CD4-positive, alpha-beta memory T cell (primary cell): ENCODE measurements at places on chromosomes 12 and 14. TPM values are rescaled to one million over a fixed set of nuclear protein-coding genes. Genes with fewer than 3 reads are reported as not detected.

- no peak overlapping the region for H3K27ac ChIP-seq
- H3K4me3 ChIP-seq, result no peak overlapping the region
- DNase-seq, result no peak
- H3K36me3 ChIP-seq, result no peaks in the 10 kb centered on the region
- H3K27me3 ChIP-seq, result no peaks in the 10 kb centered on the region
- H3K4me1 ChIP-seq, result no peaks in the 10 kb centered on the region
Measured at GRCh38 chr14:81561084-81561775, 27.6 kb upstream of the SEL1L start.

Gene CCDC60
- total RNA-seq, result not detected

GRCh38 chr14:76777721-76778120 lies 16.5 kb downstream of the VASH1 start:
- H3K4me1 ChIP-seq, result peaks cover 16% of the 10 kb centered on the region
- no peaks in the 10 kb centered on the region for H3K27me3 ChIP-seq
- no peak overlapping the region for H3K27ac ChIP-seq
- no peak for DNase-seq
- no peak overlapping the region for H3K4me3 ChIP-seq
- H3K36me3 ChIP-seq, result no peaks in the 10 kb centered on the region

DNA sequence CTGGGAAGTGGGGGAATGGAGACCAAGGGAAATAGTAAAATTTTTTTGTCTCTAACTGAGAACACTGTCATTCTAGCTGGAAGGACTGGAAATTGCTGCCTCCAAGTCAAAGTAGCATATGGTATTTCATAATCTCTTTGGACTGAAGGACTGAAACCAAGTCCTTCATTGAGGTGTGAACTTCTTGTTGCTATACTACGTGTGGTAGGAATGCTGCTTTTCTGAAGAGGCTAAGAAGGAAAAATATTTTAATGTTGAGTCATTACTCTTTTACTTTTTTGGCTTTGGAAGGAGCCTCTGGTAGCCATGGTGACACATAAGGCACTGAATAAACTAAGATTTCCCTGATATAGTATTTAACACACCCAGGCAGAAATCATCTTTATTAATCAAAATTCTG lies 465.4 kb downstream of the NPAS3 start:
- no peaks in the 10 kb centered on the region for H3K36me3 ChIP-seq
- H3K27me3 ChIP-seq, result no peaks in the 10 kb centered on the region
- H3K4me3 ChIP-seq, result no peak overlapping the region
- H3K27ac ChIP-seq, result no peak overlapping the region
- H3K4me1 ChIP-seq, result no peaks in the 10 kb centered on the region
- no peak for DNase-seq

DNA sequence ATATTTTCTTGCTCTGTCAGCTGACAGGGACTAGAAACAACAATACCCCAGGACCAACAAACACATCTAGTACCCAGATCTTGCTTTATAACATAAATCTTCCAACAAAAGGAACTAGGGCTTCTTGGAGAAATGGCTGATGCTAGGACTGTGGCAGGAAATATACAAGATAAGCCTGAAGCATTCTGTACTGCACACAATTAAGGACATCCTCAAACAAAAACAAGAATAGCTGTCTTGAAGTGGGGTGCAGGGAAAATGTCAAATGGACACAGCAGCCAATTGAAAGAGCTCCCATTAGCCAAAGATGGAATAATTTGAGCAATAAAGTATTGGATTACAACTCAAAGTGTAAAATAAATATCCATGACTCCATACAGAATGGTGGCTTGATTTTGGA lies 50.0 kb downstream of the LGMN start:
- H3K4me3 ChIP-seq, result no peak overlapping the region
- peaks cover 2% of the 10 kb centered on the region for H3K4me1 ChIP-seq
- no peaks in the 10 kb centered on the region for H3K36me3 ChIP-seq
- no peaks in the 10 kb centered on the region for H3K27me3 ChIP-seq
- H3K27ac ChIP-seq, result no peak overlapping the region

DNA sequence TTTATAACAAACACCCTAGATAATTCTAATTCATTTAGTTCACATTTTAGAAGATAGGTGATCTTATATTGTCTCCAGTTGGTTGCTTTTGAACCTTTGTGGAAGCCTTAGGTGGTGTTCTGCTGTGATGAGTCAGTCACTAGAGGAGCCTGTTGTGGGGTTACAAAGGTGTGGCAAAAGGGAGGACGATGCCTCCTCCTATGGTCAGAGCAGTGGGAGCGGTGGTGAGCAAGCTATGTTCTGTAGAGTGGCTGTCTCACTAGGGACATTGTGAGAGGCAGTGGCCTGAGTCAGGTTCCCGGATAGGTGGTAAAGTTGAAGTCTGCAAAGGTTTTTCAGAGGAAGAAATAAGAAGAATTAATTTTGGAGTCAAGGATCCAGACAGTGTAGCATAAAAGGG lies 71.6 kb upstream of the USP44 start:
- H3K4me3 ChIP-seq, result no peak overlapping the region
- H3K27ac ChIP-seq, result no peak overlapping the region
- DNase-seq, result no peak

DNA sequence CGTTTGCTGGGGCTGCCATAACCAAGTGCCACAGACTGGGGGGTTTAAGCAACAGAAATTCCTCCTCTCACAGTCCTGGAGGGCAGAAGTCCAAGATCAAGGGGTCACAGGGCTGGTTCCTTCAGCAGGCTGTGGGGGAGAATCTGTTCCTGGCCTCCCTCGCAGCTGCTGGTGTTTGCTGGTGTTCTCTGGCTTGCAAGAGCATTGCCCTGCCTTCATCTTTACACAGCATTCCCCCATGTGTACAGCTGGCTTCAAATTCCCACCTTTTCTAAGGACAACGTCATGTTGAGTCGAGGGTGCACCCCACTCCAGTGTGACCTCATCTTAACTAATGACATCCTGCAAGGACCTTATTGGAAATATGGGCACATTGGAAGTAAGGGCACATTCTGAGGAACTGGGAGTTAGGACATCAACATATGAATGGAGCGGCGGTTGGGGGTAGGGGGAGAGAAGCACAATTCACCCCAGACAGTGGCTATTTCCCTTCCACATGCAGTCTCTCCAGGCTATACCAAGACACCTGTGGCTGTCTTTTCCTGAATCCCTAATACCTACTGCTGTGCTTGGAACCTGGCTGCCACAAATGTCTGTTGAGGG lies 123.6 kb downstream of the FOXN3 start:
- H3K27me3 ChIP-seq, result no peaks in the 10 kb centered on the region
- no peaks in the 10 kb centered on the region for H3K36me3 ChIP-seq
- H3K4me1 ChIP-seq, result no peaks in the 10 kb centered on the region
- DNase-seq, result no peak
- no peak overlapping the region for H3K4me3 ChIP-seq
- H3K27ac ChIP-seq, result no peak overlapping the region

GRCh38 chr14:50677527-50678063 lies 9.5 kb upstream of the SAV1 start:
- no peaks in the 10 kb centered on the region for H3K36me3 ChIP-seq
- no peak overlapping the region for H3K4me3 ChIP-seq
- no peak overlapping the region for H3K27ac ChIP-seq
- H3K4me1 ChIP-seq, result no peaks in the 10 kb centered on the region
- H3K27me3 ChIP-seq, result no peaks in the 10 kb centered on the region
- no peak for DNase-seq

DNA sequence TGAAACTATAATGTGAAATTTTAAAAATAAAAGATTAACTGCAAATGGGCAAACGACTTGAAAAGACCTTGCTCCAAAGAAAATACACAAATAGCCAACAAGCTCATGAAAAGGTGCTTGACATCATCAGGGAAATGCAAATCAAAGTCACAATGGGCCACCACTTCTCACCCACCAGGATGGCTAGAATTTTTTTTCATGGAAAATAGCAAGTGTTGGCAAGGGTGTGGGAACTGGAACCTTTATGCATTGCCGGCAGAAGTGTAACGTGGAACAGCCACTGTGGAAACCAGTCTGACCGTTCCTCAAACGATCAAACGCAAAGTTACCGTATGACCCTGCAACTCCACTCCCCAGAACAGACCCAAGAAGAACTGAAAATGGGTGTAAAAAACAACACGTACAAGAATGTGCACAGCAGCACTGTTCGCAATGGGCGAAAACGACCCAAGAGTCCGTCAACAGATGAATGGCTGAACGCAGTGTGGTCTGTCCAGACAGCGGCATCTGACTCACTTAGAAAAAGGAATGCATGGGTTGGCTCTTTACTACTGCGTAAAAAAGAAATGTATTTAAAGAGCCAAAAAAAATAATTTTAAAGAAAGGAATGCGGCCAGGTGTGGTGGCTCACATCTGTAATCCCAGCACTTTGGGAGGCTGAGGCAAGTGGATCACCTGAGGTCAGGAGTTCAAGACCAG lies 40.2 kb downstream of the SCARB1 start:
- H3K27me3 ChIP-seq, result no peaks in the 10 kb centered on the region
- H3K36me3 ChIP-seq, result no peaks in the 10 kb centered on the region
- H3K4me1 ChIP-seq, result no peaks in the 10 kb centered on the region
- no peak for DNase-seq
- H3K4me3 ChIP-seq, result no peak overlapping the region

- no peaks in the 10 kb centered on the region for H3K36me3 ChIP-seq
- H3K4me1 ChIP-seq, result no peaks in the 10 kb centered on the region
- H3K4me3 ChIP-seq, result no peak overlapping the region
- no peak overlapping the region for H3K27ac ChIP-seq
- H3K27me3 ChIP-seq, result no peaks in the 10 kb centered on the region
- DNase-seq, result no peak
Measured at GRCh38 chr12:2429032-2429431, 365.7 kb upstream of the FKBP4 start.

GRCh38 chr14:55116246-55117030 lies 12.6 kb upstream of the LGALS3 start:
- no peak overlapping the region for H3K4me3 ChIP-seq
- H3K36me3 ChIP-seq, result no peaks in the 10 kb centered on the region
- H3K27me3 ChIP-seq, result no peaks in the 10 kb centered on the region
- no peak for DNase-seq
- no peak overlapping the region for H3K27ac ChIP-seq

GRCh38 chr12:6790496-6791150 lies 1.3 kb downstream of the CD4 start:
- no peaks in the 10 kb centered on the region for H3K27me3 ChIP-seq
- H3K36me3 ChIP-seq, result peaks cover 11% of the 10 kb centered on the region
- peak overlapping the region; percentile 79 for H3K4me3 ChIP-seq
- peak overlapping the region; percentile 83 for H3K27ac ChIP-seq
- peak; percentile 66 for DNase-seq
- peaks cover 60% of the 10 kb centered on the region for H3K4me1 ChIP-seq

DNA sequence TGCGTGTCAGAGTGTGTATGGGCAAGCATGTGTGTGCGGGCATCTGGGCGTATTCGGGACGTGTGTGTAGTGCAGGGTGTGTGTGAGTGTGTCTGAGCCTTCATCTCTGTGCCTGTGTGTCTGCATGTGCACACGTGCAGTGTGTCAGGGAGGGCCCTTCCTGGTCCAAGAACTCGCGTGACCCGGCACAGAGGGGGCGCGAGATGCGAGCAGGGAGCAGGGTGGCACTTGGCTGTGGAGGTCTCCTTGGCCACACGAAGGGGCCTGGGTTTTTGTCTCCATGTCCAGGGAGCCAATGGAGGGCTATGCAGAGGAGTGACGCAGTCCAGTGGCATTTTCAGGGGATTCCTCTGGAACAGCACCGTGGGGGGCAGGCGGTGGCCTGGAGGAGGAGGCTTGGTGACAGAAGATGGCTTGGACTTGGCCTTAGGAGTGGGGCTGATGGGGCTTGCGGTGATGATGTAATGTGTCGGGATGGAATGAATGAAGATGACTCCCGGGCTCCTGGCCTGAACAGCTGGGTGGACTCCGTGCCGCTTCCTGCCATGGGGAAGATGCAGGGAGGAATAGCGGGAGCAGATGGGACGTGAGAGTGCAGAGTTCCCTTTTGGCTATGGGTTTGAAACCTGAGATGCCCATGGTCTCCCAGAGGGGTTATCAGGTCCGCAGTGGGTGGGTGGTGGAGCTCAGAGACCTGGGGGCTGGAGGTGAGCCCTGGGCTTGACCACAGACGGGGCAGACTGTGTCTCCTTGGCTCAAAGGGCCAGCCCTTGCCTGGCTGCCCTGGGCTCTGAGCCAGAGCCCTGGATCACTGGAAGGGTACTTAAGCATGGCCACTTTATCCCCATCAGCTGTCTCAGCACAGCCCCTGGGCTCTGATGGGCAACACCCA lies 208.3 kb downstream of the PHETA1 start:
- DNase-seq, result no peak
- no peak overlapping the region for H3K27ac ChIP-seq
- no peaks in the 10 kb centered on the region for H3K36me3 ChIP-seq
- no peak overlapping the region for H3K4me3 ChIP-seq

DNA sequence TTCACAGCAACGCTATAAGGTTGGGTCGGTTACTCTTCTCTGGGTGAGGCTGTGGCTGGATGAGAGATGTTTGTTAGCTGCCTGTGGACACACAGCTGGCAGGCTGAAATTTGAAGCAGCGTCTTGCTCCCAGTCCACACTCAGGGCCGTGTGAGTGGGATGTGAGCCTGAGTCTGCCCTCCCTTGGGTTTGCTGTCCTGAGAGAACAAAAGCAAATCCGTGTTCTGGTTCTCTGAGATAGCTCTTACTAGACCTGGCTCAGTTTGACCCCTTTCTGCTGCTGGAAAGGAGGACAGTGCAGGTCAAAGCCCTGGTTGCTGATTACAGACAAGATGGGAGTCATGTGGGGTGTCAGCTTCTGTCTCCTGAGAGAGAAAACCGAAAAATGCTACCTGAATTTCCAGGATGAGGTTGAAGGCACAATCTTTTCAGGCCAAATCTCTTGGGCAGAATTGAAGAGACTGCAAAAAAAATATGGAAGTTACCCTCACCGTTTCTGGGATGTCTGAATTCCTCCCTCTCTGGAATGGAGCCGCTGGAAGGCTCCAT lies 270.8 kb downstream of the ZFP36L1 start:
- H3K36me3 ChIP-seq, result no peaks in the 10 kb centered on the region
- DNase-seq, result no peak
- no peak overlapping the region for H3K4me3 ChIP-seq
- no peaks in the 10 kb centered on the region for H3K4me1 ChIP-seq

DNA sequence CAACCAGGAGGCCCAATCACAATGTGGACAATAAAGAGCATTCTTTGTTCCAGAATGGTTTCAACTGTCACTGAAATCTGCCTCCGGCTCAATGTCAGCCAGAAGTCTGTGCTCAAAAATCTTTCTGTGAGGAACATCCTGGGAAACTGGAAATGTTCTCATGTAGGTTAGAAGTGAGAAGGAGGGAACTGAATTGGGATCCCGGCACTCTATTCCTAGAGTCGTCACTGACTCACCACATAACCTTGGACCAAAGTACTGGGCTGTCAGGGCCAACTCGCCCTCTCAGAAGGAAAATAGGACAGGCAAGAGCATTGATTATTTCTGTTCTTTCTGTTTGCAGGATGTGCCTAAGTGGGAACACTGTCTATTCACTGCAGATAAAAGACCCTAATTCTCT lies 57.6 kb downstream of the PRKAB1 start:
- no peaks in the 10 kb centered on the region for H3K4me1 ChIP-seq
- DNase-seq, result no peak
- no peaks in the 10 kb centered on the region for H3K27me3 ChIP-seq
- no peak overlapping the region for H3K27ac ChIP-seq
- no peak overlapping the region for H3K4me3 ChIP-seq
- H3K36me3 ChIP-seq, result no peaks in the 10 kb centered on the region

Gene ALKBH1
- 20.1 TPM for total RNA-seq
